NCI-H1048 (cell line): ENCODE measurements at places on chromosomes 4 and X.

- DNase-seq = no peak
Observed at GRCh38 chr4:130563185-130563888, 1467.4 kb downstream of the C4orf33 start.

DNA sequence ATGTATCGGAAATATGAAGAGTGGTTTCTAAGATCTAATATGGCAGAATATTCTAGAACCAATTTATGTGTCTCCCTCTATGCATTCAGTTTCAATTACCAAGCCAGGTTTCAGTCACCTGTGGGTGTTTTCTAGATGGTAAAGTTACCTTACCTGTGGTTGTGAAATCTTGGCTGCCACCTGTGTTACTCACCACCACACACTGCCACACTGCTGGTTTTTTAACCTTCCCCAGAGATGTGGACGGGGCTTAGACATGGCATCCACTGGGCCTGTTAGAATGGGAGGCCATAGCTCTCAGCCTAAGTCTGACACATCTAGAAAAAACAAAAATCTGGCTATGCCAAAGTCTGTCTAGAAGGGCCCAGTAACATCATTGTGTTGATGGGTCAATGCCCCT, 896.5 kb upstream of the PABPC4L start:
- no peak for DNase-seq

DNA sequence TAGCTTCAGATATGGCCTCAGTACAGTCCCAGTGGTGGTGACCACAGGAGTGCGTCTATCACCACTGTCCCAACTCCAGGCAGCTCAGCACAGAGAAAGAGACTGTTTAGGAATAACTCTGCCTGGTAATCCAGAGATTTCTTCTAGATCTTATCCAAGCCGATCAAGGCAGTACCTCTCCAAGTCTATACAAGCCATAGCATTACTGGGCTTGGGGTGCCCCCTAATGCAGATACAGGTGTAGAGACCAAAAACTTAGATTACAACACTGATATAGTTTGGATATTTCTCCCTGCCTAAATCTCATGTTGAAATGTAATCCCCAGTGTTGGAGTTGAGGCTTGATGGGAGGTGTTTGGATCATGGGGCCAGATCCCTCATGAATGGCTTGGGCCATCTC, 100.9 kb downstream of the PTCHD1 start:
- no peak for DNase-seq

DNA sequence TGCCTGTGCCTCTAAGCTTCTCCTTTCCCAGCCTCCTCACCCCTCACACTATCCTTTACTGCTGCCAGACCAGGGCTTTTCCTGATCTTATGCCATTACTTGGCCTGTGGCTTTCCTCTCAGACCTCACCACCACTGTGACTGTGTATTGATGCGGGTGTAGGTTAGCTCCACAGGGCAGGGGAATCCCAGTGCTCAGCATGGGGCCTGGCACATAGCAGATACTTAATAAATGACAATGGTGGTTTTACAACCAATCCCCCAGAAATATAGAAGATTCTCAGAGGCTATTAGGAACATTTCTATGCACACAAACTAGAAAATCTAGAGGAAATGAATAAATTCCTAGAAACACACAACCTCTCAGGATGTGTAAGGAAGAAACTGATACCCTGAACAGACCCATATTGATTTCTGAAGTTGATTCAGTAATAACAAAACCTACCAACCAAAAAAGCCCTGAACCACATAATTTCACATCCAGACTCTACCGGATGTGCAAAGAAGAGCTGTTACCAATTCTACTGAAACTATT, 129.6 kb upstream of the QRFPR start:
- no peak for DNase-seq
